ENCODE measurements at places on chromosomes 7 and 10. TPM values are rescaled to one million over a fixed set of nuclear protein-coding genes. Genes with fewer than 3 reads are reported as not detected.

Gene MAGI2
- 2.7 TPM for total RNA-seq

Gene ANKRD61
- not detected for total RNA-seq

Gene EVX1
- total RNA-seq: not detected

Gene ARHGEF35
- total RNA-seq: 25.8 TPM

Gene C10orf62
- not detected for total RNA-seq

Gene GPR26
- not detected for total RNA-seq

Gene CDH23
- 0.13 TPM for total RNA-seq

Gene CRHR2
- total RNA-seq: not detected

Gene RAB19
- not detected for total RNA-seq

Gene TMEM176A
- not detected for total RNA-seq

Gene SUMF2
- 228 TPM for total RNA-seq

Gene GPR146
- total RNA-seq: 1.0 TPM

Gene ASNS
- total RNA-seq: 161 TPM

Gene TAS2R5
- 3.9 TPM for total RNA-seq

Gene PAX4
- total RNA-seq: not detected

Gene SNX10
- total RNA-seq: 0.53 TPM
